ENCODE measurements at places on chromosomes 2 and 18.

DNA sequence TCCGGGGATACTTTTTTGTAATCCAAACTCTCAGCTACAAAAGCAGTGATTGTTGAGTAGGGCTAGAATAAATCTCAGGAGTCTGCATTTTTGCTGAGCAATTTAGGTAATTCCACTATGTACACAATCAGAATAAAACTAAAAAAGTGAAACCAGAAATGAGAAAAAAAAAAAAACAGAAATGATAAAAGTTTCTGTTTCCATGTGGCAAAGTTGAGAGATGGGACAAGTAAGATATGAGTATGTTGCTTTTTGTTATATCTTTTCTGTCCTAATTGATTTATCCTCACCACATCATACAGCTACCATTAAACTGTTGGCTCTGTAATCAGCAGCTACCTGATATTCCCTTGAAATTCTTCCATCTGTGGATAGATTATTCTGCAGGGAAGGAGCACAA lies 92.7 kb downstream of the VWC2L start:
- DNase-seq: no peak

DNA sequence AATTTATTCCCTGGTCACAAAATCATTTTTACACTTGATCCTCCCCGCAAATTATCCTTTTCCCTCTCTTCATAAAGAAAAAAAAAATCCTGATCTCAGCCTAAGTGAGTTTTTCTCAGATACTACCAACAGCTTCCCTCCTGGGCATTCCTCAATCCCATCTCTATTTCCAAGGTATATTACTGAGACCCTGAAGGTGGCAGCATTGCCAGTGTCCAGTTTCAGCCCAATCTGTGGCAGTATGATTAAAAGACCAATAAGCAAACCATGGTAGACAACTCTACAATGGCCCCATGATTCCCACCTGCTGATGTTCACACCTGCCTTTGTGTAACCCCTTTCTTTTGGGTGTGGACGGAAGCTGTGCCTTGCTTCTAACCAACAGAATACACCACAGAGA lies 45.1 kb downstream of the CCDC93 start:
- no peak for DNase-seq

DNA sequence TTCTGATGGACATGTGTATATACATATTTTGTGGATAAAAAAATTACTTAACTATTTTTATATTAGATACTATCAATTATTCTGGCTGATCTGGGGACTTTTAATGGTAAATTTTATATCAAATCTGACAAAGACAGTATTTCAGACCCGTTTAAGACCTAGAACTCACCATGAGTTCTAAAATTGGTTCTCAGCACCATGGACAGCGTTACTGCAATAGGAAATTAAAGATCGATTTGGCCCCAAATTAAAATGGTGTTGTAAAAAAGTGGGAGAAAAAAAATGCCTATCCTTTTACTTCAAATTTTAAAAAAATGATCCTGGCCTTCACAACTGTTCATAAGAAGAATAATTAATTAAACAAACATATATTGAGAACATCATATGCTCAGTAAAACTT lies 919 bp upstream of the SCN2A start:
- DNase-seq: no peak

DNA sequence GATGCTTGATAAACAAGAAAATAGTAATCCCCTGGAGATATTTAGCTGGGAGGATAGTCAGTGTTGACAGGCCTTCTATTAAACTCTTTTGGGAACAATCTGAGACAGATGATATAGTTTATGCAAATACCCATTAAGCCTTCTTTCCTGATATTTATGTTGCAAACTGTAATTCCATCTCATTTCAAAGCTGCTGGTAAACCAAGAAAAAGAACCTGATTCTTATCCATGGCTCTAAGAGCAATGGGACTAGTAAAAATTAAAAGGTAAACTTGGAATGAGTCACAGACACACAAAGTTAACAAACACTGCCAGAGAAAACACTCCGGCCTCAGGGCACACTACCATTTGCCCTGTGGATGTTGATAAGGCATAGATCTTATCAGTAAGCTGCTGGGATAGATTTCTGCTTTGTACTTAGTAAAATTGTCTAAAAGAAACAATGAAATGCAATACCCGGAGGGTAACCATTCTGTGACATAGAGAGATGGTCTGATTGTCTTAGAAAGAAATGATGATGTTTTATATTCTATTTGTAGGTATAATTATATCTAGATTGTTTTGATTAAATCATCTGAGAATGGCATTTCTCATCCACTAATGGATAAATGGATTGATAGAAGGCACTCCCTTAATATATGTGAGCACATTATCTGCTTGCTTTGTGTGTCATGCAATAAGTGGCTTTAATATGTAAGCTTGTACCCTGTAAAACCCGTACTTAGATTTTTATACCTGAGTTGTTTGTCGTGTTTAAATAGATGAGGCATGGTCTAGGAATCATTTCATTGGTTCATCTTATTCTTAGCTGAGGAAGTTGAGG lies 13.2 kb downstream of the GALR1 start:
- no peak for DNase-seq

- DNase-seq: no peak
These were observed 223.3 kb downstream of the FBXO15 start for GRCh38 chr18:73924307-73924706.

Data from activated CD4-positive, CD25-positive, alpha-beta regulatory T cell (primary cell).